Suprapubic skin (tissue), 4 donors: ENCODE measurements at places on chromosomes 4 and X.

GRCh38 chr4:181216501-181216900, 1026.7 kb upstream of the TENM3 start:
- no peak for DNase-seq

DNA sequence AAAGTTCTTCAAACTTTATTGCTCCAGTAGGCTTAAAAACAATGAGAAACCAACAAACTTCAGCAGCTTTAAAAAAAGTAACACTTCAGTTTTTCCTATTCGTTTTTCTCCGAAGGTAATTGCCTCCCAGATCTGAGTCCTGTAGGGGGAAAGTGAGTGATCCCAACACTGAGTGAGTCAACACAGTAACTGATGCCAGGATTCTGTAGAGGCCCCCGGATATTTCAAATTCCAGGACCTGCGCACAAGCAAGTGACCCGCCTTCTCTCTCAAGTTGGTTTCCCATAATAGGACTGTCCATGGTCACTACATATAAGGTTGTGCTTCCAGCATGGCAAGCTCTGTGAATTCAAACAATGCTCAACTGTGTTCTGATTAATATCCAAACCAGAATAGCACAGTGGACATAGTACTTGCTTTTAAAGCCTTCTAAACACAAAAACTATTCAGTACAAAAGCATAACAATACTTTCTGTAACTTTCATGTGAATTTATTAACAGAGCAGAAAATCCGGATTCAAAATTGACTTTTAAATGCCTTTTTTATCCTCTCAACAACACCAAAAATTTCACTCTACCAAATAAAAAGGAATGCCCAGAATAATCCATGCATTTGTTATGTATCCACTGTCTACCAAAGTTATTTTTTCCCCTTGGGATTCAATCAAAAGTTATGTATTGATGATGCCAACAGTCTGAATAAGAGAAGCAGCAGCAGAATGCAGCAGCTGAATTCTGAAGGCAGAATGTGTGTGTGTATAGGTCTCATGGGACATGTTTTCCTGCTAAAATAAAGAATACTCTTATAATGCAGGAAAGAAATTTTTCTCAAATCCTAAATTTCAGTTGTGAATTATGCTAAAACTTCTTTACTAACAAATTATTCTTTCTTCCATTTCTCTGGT, at the start of gene DMD:
Gene DMD (minus strand): TSS at position 194 of the 905 bp plus-strand sequence. CDS start 237 bp downstream, outside the sequence.
- no peak for DNase-seq

DNA sequence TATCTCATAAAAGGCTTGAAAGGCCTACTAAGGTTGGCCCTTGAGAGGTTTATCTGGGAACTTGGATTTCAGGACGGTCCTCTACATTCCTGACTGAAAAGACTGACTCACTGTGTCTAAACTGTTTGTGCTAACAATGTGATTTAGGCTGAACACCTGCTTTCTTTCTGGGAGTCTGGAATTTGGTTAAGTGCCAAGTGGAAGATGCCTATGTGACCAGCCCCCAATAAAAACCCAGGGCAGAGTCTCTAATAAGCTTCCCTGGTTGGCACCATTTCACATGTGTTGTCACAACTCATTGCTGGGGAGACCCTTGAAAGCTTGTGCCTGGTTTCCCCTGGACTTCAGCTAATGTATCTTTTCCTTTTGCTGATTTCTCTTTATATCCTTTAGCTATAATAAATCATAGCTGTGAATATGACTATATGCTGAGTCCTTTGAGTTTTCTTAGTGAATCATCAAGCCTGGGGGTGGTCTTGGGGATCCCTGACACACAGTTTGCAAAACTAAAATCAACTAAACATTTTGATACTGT, 55.1 kb downstream of the GPR82 start:
- DNase-seq, result no peak

DNA sequence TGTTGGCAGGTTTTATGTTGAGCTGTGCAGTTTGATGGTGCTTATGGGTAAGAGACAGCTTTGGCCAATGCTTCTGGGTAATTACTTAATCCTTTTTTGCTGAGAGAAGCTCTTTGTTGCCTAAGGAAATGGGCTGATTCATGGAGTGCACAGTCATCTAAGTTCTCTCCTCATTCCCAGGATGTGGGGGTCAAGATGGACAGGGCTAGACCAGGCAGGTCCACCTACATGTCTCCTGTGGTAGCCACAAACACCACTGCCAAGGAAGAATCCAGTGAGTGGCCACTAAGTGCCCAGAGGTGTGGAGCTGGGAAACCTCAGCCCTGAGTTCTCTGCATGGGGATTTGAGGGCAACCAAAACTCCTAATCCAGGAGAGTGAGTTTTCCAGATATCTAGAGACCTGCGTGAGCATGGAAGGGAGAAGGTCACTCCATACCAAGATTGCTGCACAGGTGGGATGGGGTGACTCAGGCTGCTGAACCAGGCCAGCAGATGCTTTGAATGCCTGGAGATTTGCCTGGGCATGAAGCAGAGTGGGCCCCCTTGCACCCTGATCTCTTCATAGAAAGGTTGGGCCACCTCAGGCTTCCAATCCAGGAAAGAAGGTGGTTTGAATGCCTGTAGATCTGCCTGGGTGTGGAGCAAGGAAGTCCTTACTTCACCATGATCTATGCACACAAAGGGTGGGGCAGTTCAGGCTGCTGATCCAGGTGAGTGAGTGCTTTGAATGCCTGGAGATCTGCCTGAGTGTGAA, 234.8 kb upstream of the GNPDA2 start:
- no peak for DNase-seq

DNA sequence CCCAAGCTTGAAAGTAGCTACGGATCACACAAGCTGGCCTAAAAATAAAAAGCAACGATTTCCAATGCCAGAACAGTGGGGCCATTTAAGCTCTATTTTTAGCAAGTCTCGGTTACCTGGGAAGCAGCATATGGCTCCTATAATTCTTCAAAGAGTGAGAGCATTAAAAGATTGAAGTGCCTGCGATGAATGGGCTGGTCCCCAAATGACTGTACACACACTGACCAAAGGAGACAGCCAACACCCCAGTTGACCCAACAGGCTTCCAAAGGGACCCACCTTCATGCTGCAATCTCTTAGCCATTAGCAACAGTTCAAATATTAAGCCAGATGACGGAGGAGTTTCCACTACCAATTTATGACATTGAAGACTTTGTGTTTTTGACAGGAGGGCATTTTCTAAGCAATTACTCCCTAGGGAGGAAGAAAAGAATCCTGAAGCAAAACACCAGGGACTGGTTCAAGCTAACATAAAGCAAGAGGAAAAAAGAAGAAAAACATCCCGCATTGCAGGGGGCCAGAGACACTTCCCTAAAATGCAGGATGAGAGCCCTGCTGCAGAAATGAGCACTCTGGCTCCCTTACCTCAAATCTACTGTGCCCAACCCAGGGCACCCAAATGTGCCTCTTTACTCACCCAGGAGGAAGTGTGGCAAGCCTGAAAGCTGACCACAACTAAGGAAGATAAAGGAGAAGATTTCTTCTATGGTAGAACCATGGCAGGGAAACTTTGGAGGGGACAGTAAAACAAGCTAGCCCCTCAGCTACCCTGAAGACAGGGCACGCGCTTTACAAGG, 21.6 kb downstream of the SH3KBP1 start:
- no peak for DNase-seq

GRCh38 chr4:95086551-95086950, 328.8 kb downstream of the BMPR1B start:
- DNase-seq, result no peak

DNA sequence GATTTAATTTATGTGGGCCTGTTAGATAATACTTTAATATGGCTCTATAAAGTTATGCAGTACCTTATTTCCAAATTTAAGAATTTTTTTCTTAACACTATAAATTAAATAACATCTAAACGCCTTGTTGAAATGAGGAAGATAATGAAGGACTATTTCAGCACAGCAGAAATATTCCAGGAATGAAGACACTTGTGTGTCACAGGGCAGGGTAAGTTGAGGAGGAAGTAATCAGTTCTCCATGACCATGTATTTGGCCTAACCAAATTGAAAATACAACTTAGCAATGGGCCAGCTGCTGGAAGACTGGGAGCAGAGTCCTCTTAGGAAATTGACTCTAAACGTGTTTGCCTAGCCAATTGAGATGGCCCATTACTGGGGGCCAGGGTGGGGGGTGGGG, 16.9 kb downstream of the CXCL3 start:
- no peak for DNase-seq
